ENCODE measurements at places on chromosomes 13 and 19.

- peak; percentile 71 for DNase-seq
Measured at GRCh38 chr19:35868172-35868822, at the start of gene APLP1. Gene APLP1, plus strand, starts transcription at chr19:35868574. Its CDS starts 63 bp downstream, at chr19:35868637.

- DNase-seq, result no peak
Measured at GRCh38 chr19:40252395-40252794, 25.9 kb upstream of the CCNP start.

DNA sequence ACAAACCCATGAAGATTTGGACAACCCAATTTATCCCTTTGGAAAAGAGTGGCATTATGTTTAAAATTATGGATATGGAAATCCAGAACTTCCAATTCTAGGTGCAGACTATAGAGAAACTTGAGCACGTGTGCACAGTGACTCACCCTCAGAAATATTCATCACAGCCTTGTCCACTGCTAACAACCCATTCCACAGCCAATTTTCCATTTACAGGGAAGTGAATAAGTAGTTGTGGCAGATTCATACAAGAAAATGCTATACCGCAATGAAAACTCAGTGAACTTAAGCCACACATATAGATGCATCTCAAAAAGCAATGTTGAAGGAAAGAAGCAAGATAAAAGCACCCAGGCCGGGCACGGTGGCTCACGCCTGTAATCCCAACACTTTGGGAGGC, 133.3 kb downstream of the USP12 start:
- DNase-seq, result no peak

DNA sequence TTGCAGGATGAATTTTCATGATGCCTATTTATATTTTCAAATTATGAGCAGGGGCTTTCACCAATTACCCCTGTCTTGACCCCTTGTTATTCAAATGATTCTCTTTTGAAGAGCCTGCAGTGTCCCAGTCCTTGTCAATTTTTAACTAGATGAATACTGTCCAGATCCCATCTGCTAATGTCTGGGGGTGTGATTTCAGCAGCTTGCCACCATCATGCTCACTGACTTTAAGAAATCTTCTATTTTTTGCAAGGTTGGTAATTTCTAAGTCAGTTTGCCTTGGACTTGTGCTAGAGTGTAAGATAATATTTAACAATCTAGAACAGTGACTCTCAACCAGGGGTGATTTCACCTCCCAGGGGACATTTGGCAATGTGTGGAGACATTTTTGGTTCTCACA, 106.0 kb downstream of the CACNA1A start:
- DNase-seq, result no peak

GRCh38 chr19:19224852-19225494, 13.2 kb downstream of the NCAN start:
- peak; percentile 81 for DNase-seq

GRCh38 chr19:13215572-13216380, 65.6 kb downstream of the IER2 start:
- DNase-seq, result peak; percentile 60

- DNase-seq, result no peak
Measured at GRCh38 chr19:6248844-6249243, 30.9 kb downstream of the MLLT1 start.

DNA sequence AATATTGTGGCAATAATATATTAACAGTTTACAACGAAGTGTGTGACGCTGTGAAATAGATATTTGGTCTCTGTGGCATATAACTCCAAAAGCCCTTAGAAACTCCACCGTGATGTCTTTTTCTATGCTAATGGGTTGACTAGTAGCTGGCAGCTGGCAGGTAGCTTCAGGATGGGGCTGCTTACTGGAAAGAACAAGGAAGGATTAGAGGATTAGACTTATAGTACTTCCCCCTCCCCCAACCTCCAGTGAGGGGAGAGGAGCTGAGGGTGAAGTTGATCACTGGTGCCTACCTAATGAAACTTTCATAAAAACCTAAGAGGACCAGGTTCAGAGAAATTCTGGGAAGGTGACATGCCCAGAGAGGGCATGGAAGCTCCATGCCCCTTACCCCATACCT, 9.8 kb downstream of the ZNF229 start:
- no peak for DNase-seq

DNA sequence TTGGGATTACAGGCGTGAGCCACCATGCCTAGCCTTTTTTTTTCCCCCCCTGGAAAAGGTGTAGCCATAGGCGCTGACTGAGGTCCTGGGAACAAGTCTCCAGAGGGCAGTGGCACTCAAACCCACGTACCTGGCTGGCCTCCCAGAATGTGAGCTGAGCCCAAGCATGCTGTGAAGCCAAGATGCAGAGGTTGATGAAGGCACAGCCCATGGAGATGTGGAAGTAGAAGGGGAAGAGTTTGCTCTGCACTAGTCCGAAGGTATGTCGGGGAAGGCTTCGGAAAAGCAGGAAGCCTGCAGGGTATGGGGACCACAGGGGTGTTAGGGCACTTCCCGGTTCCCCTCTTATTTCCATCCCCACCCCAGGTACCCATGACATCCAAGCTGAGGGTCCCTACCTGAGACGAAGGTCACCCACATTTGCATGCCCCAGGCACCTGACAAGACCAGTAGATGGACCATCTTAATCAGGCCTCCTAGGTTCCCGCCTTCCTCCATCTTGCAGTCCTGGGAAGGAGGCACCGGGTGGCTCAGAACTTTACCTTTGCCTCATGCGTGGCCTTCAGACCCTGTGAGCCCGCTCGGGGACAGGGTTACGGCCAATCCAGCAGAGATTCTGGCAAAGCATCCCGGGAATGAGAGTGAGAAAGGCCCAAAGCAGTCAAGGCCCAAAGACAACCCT, 805 bp downstream of the TMEM205 start:
- DNase-seq, result no peak

DNA sequence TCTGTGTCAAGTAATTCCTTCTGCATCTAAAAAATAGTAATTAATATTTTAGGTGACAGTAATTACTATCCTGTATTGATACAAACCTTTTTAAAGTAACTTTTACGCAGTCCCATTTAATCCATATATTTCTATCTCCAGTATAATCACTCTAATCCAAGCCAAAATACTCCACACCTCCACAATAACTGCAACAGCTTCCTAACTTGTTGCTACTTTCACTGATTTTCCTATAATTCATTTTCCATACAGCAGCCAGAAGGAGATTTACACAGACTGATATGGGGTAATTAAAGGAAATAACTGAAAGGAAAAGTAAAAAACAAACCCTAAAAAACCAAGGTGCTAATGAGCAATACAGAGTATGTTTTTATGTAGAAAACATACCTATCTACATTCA, 64.9 kb downstream of the RBM26 start:
- no peak for DNase-seq

DNA sequence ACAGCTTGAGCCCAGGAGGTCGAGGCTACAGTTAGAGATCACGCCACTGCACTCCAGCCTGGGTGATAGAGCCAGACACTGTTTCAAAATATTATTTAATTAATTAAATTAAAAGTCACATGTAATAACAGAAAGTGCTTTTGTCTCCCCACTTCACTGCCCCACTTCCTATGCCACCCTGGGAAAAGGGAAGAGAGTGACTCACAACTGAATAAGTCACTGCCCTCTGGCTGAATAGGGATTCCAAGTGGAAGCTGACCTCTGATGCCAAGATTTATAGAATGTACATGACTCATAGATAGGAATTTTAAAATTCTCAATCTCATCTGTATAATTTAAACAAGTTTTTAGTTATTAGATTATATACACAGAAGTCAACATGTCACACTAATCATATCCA, 22.2 kb upstream of the ERVV-1 start:
- DNase-seq, result no peak
